ENCODE measurements at places on chromosomes 7 and 10.

DNA sequence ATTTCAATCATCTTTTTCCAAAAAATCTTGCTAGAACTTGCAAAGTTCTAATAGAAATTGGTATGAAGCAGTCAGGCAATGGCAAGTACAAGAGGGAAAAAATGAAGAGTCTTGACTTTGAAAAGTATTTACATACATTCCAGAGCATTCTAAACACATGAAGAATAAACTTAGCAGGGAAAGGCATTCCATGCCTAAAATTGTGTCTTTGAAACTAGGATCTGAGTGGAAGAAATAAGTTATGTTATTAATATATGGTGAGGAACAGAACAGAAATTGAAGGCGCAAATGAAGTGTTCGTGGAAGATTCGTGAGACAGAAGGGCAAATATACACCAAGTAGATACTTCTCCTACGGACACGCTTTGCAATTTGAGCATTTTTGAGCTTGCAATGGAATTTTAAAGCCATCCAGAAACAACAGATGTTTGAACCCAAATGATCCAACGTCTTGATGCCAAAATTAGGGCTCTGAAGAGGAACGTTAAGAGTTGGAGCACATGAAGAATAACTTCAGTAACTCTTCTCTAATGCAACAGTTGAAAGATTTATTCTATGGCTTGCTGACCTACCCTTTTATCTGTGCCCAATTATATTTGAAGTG lies 40.6 kb upstream of the SEPTIN7 start:
- DNase-seq, result peak; percentile 71

- DNase-seq, result no peak
Measured at GRCh38 chr7:157711353-157711888, 374.6 kb downstream of the DNAJB6 start.

- no peak for DNase-seq
Measured at GRCh38 chr10:132619927-132620326, 82.3 kb downstream of the INPP5A start.

- DNase-seq, result no peak
Measured at GRCh38 chr7:25305831-25306230, 77.5 kb upstream of the NPVF start.

- no peak for DNase-seq
Measured at GRCh38 chr7:10779465-10780399, 193.9 kb upstream of the PHF14 start.

GRCh38 chr7:34357946-34358345 lies 300.1 kb upstream of the NPSR1 start:
- DNase-seq, result no peak

- no peak for DNase-seq
Measured at GRCh38 chr7:93332172-93332571, 100.0 kb downstream of the VPS50 start.

GRCh38 chr10:123561141-123561440 lies 105.1 kb upstream of the GPR26 start:
- DNase-seq, result no peak

- DNase-seq, result no peak
Measured at GRCh38 chr7:5598261-5598761, 174.7 kb upstream of the TNRC18 start.

- peak; percentile 44 for DNase-seq
Measured at GRCh38 chr10:115879372-115880089, 393.5 kb downstream of the GFRA1 start.

- DNase-seq, result no peak
Measured at GRCh38 chr10:30500534-30500933, 66.5 kb downstream of the MAP3K8 start.

DNA sequence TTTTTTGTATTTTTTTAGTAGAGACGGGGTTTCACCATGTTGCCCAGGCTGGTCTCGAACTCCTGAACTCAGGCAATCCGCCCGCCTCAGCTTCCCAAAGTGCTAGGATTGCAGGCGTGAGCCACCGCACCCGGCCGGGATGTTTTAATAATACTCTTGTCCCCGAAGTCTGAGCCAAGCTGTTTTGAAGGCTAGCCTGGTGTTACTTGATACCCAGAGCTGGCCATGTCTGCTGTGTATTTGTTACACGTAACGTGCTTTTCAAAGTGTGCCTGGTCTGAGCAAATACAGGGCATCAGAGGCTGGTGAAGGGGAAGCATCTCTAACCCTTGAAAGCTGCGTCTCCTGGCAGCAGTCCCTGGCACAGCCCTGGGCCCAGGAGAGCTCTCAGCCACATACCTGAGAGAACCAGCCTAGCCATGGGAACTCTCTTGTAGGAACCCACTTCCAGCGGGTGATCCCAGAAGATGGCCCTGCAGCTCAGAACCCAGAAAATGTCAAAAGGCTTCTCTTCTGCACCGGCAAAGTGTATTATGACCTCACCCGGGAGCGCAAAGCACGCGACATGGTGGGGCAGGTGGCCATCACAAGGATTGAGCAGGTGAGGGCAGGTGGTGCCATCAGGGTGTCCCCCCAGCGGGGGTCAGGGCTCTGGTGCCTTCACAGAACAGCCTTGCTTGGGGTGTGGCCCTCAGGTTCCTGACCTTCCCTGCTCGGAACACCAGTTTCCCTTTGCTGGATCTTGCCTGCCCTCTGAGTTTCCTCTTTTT lies 41.7 kb upstream of the ZMIZ2 start:
- DNase-seq, result no peak

DNA sequence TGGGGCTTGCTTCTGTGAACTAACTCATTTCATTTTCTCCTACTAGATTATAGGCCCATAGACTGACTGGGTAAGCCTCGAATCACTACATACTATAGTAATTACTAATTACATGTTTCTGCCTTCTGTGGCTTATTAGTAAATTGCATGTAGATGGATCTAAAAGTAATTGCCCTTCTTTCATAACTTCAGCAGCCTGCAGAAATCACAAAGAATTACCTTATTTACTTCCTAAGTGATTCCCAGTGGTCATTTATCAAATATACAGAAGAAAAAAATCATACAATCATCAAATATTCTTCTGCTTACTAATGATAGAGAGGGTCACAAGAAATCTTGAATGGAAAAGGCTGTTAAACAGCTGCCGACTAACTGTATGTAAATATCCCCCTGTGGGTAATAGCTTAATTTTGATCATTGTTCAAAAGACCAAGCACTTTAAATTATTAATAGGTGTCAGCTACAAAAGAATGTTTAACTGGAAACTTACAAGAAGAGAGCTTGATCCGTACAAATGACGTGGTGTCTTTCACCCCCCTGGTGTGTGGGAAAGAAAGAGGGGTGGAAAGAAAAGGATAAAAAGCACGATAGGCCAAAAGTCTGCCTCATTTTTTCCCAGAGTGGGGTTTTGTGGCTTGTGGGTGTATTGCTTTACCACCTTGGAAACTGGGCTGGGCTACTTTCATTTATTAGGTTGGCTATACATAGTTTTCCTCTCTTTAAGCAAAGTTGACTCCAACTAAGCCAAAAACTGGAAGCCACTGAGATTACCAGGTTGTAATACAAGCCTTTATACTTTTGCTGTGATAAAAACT lies 361.8 kb upstream of the ZMIZ1 start:
- DNase-seq, result peak; percentile 55

- no peak for DNase-seq
Measured at GRCh38 chr10:117275121-117275520, 34.2 kb downstream of the SLC18A2 start.

- peak; percentile 75 for DNase-seq
Measured at GRCh38 chr10:79938728-79939406, 10.0 kb downstream of the SFTPD start.

DNA sequence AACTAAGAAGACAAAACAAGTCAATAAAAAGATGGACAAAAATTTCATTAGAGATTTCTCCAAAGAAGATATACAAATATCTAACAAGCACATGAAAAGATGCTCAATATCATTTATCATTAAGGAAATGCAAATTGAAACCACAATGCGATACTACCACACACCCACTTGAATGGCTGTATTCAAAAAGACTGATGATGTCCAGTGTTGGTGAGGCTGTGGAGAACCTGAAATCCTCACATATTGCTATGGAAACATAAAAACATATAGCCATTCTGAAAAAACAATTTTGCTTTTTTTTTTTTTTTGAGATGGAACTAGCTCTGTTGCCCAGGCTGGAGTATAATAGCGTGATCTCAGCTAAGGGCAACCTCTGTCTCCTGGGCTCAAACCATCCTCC lies 124.1 kb upstream of the LAMB4 start:
- DNase-seq, result no peak

GRCh38 chr7:129943352-129943751 lies 9.4 kb downstream of the UBE2H start:
- DNase-seq, result no peak

DNA sequence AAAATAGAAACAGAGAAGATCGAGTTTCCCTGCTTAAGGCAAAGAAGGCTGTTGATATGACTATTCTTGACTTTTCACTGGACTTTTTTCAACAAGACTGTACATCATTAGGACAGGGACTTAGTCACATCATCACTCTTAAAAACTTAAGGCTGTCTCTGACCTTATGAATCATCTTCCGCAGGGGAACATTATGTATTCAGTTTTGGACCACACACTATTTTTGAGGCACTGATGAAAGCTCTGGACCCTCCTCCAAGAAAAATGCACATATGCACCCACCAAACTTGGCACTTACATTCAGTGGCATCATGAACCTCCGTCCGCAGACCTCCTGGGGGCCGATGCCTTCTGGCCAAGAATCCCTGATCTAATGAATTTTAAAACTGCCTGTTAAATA lies 96.4 kb downstream of the CALD1 start:
- DNase-seq, result no peak

DNA sequence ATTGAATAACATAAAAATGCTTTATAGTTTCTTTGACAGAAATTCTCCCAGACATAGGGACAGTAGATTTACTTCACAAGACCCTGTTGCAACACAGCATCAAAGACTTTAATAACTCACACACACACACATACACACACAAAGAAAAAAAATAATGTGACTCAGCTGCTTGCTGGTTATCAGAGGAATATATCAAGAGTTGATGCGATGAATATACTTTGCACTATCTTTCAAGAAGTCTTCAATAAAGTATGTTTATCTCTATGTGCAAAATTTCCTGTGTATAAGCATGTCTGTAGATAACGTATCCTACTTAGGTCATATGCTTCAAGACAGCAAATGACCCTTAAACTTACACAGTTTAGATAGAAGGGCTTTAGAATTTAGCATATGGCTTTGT lies 243.1 kb downstream of the ARL4A start:
- DNase-seq, result no peak

- DNase-seq, result no peak
Measured at GRCh38 chr10:48910548-48910947, 29.1 kb downstream of the LRRC18 start.

- no peak for DNase-seq
Measured at GRCh38 chr7:26937306-26937705, 72.9 kb upstream of the SKAP2 start.

DNA sequence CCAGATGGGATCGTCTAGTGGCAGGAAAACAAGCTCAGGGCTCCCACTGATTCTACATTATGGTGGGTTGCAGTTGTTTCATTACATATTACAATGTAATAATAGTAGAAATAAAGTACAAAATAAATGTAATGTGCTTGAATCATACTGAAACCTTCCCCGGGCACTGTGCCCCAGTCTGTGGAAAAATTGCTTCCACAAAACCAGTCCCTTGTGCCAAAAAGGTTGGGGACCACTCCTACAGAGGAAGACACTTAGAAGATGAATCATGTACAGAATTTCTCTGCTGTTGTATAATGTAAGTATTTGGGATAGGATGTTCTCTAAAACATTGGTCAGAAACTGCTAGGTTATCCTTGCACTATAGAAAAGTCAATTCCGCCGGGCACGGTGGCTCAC lies 11.3 kb upstream of the PHYH start:
- DNase-seq, result peak; percentile 50

GRCh38 chr7:151018421-151019129 lies 5.7 kb downstream of the ATG9B start:
- peak; percentile 46 for DNase-seq

- DNase-seq, result no peak
Measured at GRCh38 chr7:68789597-68789996, 808.7 kb upstream of the AUTS2 start.

All from muscle of leg (tissue), 16 donors.